ENCODE measurements at places on chromosomes 16 and 17. TPM values are rescaled to one million over a fixed set of nuclear protein-coding genes. Genes with fewer than 3 reads are reported as not detected.

SLC35G6 gene
- total RNA-seq: not detected

SHCBP1 gene
- total RNA-seq: 31.5 TPM

EFNB3 gene
- total RNA-seq: 0.43 TPM

BRD7 gene
- 29.0 TPM for total RNA-seq

KCNJ16 gene
- total RNA-seq: not detected

UNK gene
- 23.5 TPM for total RNA-seq

B4GALNT2 gene
- total RNA-seq: under 0.01 TPM

RTN4RL1 gene
- total RNA-seq: 0.43 TPM

TEKT3 gene
- not detected for total RNA-seq

TBC1D3B gene
- total RNA-seq: not detected

MYCBPAP gene
- total RNA-seq: 0.64 TPM

KRT33B gene
- total RNA-seq: 0.32 TPM

KATNB1 gene
- total RNA-seq: 23.3 TPM

TMEM97 gene
- 47.1 TPM for total RNA-seq

GRAPL gene
- total RNA-seq: 0.43 TPM

FLYWCH2 gene
- 62.5 TPM for total RNA-seq

CFAP119 gene
- 3.2 TPM for total RNA-seq

CRYM gene
- total RNA-seq: 0.32 TPM

TMC6 gene
- total RNA-seq: 4.2 TPM

KRT25 gene
- total RNA-seq: not detected

KNOP1 gene
- 16.8 TPM for total RNA-seq

RGS11 gene
- total RNA-seq: 0.64 TPM

SPHK1 gene
- 47.5 TPM for total RNA-seq

TBC1D3D gene
- not detected for total RNA-seq

MEOX1 gene
- total RNA-seq: 6.0 TPM

UMOD gene
- not detected for total RNA-seq

AGRP gene
- not detected for total RNA-seq

RNF135 gene
- total RNA-seq: 8.6 TPM

MMP28 gene
- total RNA-seq: under 0.01 TPM
